ENCODE measurements at places on chromosomes 5 and 9.

DNA sequence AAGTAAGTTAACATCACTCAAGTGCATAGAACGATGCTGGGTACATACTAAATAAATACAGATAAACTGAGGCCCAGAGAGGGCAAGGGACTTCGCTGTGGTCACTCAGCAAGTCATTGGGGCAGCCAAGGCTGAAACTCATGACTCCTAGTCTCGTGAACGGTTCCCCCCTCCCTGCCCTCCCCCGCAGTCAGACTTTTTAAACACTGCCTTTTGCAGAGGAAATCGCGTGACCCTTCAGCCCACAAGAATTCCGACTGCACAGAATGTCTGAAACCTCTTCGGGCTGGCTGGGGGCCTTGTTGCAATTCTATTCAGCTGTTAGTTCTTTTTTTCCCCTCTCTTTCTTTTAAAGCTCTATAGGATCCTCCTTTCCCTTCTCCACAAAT lies 28.1 kb downstream of the NEK6 start:
- DNase-seq = peak; percentile 95

DNA sequence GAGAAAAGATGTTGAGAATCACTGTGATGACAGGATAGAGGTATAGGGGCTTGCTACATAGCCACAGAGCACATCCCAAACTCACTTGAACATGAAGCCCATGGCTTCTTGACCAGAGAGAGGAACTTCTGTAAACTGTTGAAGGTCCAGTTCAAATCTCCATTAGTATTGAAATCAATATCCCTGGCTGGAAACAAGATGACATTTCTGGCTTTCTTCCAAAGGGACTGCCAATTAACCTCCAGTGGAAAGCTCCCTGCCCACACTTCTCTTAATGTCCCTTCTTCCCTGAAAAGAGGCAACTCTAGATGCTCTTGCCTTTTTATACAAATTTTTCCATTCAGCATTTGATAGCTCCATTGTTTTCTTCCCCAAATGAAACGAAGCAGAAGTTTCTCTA lies 612.1 kb downstream of the EBF1 start:
- DNase-seq = no peak

DNA sequence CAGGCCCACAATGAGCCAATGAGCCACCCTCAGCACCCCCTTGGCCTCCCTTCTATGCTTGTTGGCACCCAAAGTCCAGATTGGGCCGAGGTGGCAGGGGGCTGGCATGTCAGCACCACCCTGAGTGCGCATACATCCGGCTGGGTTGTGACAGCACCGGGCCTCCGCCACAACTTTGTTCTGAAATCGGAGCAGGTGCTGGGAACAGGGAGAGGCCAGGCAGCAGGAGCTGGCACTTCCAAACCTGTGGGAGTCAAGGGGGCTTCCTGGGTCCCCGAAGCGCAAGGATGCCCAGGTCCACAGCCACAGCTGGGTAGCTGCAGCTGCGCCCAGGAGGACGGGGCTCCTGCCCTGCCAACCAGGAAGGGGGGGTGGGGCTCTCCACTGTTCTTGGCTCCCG lies 1911.9 kb upstream of the WWC1 start:
- DNase-seq = no peak

DNA sequence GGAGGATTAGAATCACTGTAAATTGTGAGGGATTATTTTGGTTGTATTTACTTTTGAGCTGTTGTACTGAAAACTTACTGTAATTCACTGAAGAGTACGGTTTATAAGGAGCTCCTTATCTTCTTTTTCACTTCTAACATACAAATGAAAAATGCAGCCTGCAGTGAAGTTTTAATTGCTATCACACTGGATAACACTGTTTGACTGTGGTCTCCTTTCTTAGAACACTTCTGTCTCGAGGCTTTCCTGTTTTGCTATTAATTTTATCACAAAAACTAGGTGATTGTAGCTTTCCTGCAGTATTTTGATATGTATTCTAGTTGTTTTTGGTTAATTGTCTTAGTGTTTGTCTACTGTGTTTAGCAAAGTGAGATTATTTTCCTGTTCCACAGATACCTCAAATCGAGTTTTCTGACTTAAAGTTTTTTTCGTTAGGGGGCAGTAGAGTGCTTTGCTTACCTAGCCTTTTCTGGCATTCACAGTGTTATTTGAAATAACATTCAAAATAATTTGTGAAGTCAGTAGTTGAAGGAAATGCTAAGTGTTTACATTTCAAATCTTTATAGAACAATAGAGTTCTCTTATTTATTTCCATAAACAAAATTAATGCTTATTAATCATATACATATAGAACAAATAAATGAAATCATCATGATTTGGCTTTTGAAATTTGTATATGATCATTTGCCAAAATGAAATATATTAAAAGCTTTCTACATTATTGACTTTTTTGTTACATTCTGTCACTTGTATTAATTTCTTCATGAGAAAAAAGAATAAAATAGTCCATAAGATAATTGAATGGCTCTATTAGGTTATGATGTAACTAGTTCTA lies 52.9 kb downstream of the COMMD10 start:
- peak; percentile 78 for DNase-seq

DNA sequence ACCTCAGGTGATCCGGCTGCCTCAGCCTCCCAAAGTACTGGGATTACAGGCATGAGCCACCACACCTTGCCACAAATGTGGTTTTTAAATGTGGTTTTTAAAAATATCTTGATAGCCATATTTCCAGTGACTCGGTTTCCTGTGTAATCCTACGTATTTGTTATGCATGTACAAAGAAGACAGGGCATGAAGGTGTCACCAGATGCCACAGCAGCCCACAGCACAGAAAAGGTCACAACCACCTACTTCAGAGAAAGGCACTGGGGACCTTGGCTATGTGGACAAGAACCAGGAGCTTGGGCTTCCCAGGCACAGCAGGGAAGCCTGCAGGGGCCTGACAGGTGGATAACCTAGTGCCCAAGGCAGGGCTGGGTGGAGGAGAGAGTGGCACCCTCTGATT lies 38.0 kb downstream of the C9orf50 start:
- DNase-seq = no peak

GRCh38 chr5:57225553-57225952 lies 51.7 kb downstream of the GPBP1 start:
- no peak for DNase-seq

DNA sequence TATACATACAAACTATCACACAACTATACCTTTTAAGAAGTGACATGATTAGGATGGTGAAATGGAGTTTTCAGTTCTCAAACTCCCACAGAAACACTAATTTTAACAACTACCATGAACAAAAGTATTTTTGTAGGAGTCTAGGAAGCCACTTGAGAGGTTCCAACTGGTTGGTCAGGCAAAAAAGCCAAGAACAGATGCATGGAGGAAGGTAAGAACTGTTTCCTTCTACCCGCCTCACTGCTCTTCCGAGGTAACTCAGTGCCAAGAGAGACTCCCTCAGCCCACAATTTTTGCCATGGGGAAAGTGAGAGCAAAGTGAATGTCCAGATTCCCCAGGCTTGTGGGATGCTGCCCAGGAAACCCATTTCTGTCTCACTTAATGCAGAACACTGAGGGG lies 15.7 kb downstream of the BTNL8 start:
- DNase-seq = no peak

GRCh38 chr9:78073722-78074121 lies 42.1 kb upstream of the GNAQ start:
- peak; percentile 36 for DNase-seq

GRCh38 chr5:135476615-135477581 lies 24.7 kb upstream of the TIFAB start:
- no peak for DNase-seq

- peak; percentile 77 for DNase-seq
Measured at GRCh38 chr5:138032028-138032571, 779 bp downstream of the FAM13B start.

DNA sequence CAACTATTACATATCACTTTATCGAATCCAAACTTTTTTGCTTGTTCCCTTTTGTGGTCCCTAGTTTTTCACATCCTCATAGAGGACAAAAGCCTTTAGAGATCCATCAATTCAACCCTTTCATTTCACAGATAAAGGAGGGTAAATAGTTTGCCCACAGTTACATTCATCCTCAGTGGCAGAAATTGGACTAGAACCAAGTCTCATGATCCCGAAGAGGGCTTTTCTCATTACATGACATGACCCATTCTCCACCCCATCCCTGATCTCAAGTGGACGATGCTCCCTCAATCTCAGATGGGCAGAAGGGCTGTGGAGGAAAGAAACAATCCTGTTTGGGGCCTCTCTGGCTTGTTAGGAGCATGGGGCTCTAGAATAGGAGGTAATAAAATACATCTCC lies 23.1 kb downstream of the TICAM2 start:
- no peak for DNase-seq

DNA sequence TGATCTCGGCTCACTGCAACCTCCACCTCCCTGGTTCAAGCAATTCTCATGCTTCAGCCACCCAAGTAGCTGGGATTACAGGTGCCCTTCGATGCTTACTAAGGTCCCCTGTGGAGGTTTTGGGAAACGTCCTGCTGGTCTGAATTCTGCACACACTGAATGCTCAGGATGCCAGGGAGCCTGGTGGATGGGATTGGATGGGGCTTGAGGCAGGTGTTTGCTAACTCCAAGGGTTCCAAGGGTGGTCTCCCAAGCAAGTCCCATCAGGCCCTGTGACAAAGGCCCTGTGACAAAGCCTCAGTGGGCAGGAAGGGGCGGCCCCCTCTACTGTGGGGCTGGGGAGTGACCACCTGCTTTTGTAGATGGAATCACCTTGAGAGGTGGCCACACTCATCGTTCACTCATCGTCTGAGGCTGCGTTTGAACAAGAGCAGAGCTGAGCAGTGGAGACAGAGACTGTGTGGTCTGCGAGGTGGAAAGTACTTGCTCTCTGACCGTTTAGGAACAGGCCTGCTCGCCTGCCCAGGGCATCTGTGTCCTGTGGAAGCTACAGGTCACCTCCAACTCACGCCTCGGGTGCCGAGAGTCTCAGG lies 40.2 kb downstream of the MRPL36 start:
- DNase-seq = no peak

GRCh38 chr5:95973793-95974325 lies 12.2 kb upstream of the ELL2 start:
- peak; percentile 63 for DNase-seq

DNA sequence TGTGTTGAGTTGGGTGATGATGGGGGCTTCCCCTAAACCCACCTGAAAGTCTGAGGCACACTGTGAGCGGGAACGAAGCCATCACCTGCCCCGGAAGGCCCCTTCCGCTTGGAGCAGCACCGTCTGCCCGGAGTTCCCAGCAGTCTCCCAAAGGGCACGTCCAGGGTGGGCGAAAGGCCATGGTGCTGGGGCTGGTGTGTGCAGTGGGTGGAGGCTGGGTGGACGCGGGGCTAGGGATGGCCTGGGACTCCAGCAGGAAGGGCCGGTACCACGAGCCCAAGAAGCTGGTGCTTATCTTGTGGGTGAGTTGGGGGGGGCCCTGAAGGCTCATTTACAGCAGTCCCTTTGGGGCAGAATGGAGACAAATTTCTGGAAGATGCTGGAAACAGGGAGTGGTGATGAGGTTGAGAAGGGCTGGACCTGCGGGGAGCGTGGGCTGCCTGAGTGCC lies 4.6 kb downstream of the FLT4 start:
- DNase-seq = no peak

DNA sequence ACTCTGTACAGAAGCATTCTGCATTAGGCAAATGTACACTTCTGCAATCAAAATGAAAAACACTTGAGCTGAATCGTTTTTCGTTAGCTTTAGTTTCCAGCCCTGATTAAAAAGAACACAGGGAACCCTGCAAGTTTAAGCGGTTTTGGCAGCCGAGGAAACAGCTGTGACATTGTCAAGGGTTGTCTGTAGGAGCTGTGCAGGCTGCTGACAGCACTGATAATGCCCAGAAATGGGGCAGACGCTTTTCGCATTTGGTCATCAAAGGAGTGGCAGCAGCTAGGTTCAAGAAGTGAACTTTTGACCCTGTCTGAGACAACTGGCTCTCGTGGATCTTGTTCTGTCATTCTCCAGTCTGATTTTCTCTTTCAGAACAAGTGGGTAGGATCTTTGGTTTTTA lies 165.6 kb upstream of the CCDC152 start:
- DNase-seq = peak; percentile 33

- no peak for DNase-seq
Measured at GRCh38 chr9:114138552-114138971, 16.8 kb upstream of the COL27A1 start.

- no peak for DNase-seq
Measured at GRCh38 chr5:155189476-155189875, 175.9 kb downstream of the KIF4B start.

- DNase-seq = no peak
Measured at GRCh38 chr9:105259731-105260612, 15.5 kb downstream of the SLC44A1 start.

GRCh38 chr5:135055396-135055795 lies 21.4 kb upstream of the PITX1 start:
- no peak for DNase-seq

DNA sequence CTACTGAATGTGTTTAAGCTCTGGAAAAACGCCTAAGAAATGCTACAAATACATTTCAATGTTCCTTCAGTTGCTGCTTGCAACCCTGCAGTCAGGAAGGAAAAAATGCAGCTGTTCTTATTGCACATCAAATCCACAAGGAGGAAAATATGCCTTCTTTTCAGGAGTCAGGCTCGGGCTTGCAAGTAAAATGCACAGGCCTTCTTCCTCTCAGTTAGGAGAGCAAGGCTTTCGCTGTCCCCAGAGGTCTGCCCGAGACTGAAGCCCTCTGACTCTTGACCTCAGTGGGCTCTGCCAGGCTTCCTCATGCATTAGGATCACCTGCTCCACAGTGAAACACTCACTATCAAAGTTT lies 899 bp upstream of the SHC3 start:
- no peak for DNase-seq

DNA sequence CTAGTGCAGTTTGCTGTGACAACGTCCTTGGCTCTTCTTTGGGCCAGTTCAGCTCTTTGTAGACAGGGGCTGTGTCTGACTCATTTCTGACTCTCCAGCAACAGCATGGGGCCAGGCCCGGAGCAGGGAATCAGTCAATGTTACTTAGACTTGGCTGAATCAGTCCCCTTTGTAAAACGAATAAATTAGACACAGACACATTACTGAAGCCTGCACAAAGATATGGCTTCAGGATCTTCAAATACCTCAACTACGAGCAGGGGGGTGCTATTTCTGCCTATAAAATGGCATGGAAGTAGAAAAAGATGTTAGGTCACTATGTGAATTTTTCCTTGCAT lies 204.7 kb downstream of the TTLL11 start:
- no peak for DNase-seq

DNA sequence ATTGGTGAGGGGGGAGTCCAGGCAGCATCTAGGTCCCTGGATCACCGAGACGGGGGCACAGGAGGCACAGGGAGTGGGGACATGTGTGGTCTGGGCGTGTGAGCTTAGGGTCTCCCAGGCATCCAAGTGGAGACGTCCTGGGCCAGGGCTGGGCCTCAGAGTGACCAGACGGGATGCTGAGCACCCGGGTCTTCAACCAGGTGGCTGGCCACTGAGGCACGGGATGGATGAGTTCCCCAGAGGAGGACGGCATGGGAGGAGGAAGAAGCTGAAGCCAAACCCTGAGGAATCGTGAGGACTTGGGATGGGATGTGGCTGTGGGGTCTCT lies 88.0 kb downstream of the LMX1B start:
- DNase-seq = no peak

GRCh38 chr5:33476992-33477391 lies 36.2 kb downstream of the TARS1 start:
- DNase-seq = no peak

GRCh38 chr5:38639377-38640358 lies 83.2 kb upstream of the LIFR start:
- DNase-seq = no peak

GRCh38 chr5:139403418-139403786 lies 487 bp downstream of the SPATA24 start:
- DNase-seq = no peak

GRCh38 chr9:6764523-6764922 lies 6.8 kb downstream of the KDM4C start:
- no peak for DNase-seq

- DNase-seq = no peak
Measured at GRCh38 chr9:137319739-137320551, 17.9 kb upstream of the NRARP start.

GRCh38 chr5:174750711-174751110 lies 26.3 kb downstream of the MSX2 start:
- no peak for DNase-seq

Data from suppressor macrophage treated with lipopolysaccharide for 1 hour (primary cell).